Activated naive CD4-positive, alpha-beta T cell (primary cell): ENCODE measurements at places on chromosomes 7 and 10.

- no peak for DNase-seq
Observed at GRCh38 chr7:116990056-116990455, 36.8 kb downstream of the ST7 start.

- no peak for DNase-seq
Observed at GRCh38 chr7:150428671-150429451, 21.6 kb upstream of the GIMAP8 start.

- DNase-seq, result no peak
Observed at GRCh38 chr7:107384025-107384424, 85.8 kb upstream of the GPR22 start.

DNA sequence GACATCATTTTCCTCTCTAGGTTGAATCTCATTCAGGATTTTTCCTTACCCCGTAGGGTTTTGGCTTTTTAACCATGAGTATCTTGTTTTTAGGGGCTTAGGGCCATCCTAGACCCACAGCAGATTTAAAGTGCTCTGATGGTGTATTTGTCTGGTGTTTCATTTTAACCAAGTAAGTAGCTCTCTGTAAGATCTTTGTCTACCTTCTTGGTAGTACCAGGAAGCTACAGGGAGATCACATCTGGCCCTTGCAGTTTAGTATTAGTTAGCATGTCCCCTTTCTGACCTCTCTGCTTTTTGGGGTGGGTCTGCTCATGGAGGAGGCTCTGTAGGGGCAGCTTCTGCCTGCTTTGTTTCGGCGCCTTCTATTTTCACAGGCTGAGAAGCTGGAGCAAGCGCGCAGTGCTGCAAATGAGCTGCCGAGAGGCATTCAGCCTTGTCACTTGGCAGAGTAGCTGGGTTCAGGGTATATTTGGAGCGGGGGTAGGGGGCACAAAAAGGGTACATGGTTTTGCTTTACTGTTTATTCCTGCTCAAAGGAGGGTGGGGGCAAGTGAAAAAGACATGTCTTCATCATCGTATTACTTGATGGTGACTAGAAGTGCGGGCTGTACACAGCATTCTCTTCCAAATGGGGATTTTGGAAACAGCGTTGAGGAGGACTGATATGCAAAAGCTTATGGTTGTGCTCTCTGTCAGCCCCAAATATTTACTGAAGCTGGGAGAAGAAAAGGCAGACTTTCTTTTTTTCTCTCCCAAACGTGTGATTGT is 146.3 kb downstream of the CELF2 start:
- DNase-seq, result no peak

- DNase-seq, result no peak
Observed at GRCh38 chr7:22696541-22697228, 30.3 kb upstream of the IL6 start.

DNA sequence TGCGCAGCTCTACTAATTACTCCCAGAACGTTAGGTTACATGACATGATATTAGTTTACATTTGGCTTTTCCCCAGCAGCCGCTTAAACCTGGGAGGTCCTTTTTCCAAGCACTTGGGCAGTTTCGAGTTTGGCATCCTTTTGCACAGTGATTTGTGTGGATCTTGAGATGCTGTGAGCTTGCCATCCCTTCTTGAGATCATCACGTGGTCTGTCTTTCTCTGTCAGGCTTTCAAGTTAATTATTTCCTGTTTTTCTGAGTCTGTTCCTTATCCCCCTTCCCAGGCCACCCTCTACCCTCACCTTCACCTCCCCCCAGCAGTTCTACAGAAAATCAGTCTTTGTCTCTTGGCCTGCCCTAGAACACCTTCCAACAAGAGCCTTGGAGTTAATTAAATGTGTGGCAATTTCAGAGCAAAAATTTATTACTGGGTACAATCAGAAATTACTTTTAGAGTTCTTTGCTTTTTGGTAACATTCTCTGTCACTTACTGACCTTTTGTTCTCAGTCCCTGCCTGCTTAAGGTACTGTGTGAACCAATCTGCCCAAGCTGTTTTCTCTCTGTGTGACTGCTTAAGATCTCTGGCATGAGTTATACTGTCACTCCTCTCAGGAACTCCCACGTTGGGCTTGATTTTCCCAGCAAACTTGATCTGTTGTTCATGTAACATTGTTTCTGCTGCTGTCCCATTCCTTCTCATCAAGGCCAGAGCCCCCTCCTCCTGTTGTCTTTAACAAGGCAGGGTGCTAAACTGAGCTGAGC is 3.1 kb upstream of the SLF2 start:
- no peak for DNase-seq

GRCh38 chr10:30639946-30640786 is 10.6 kb upstream of the LYZL2 start:
- no peak for DNase-seq

DNA sequence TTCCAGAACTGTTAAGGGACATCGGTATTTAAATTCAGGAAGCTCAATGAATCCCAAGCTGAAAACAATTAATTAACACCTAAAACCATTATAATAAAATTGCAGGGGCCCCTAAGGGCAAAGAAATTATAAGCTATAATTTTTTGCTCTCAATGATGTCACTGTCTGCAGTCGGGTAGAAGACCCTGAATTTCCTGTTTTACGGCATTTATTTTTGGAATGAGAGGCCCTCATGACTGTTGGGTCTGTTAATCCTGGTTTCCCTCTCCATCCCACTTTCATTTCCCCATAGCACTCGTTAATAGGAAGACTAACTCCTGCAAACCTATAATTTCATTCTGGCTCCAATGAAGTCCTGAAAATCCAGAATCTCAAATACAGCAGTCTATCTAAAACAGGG is 25.8 kb upstream of the GPR37 start:
- DNase-seq, result no peak

DNA sequence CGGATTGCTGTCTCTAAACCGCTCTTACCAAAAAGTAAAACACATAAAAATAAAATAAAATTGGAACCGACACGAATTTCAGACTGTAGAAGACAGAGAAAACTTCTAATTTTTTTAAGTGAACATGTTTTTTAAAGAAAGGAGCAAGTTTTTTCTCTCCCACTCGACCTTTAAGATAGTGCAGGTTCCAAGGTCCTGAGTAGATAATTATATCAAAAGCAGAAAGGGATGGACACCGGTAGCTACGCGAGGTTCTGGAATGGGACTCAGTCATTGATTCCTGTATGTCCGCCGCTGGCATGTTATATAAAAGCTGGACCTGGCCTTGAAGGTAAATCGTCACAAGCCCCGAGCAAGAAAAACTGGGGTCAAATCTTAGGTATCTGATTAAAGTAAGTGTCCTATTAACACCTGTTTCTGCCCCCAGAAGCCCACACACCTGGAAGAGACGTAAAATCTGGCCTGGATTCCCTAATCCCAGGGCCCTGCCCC is 462 bp upstream of the CISD1 start:
- no peak for DNase-seq

DNA sequence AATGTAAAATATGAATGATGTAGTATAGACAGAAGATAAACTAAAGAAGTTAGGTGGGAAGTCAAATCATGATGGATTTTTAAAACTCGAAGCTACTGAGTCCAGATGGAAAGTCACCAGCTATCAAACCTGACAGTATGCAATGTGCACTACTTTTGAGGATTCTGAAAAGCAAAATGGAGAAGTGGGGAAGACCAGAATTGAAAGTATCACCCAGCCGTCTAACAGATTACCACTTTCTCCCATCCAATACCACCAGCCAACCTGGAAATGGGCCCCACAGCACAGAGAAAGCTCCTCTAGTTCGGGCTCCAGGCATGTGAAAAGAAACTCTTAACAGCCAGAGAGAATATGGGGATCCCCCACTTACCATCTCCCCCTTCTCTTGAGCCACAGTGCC is 67.9 kb upstream of the SRRM3 start:
- DNase-seq, result no peak

GRCh38 chr10:124820121-124820520 is 18.5 kb downstream of the ABRAXAS2 start:
- DNase-seq, result no peak

GRCh38 chr10:49666685-49667084 is 12.8 kb upstream of the C10orf53 start:
- DNase-seq, result no peak
